ENCODE measurements at places on chromosomes 7 and 10.
A peak's percentile ranks its signal among the peaks of the same experiment; 100 is the strongest.

- DNase-seq, result no peak
Observed at GRCh38 chr7:26233902-26234511, 32.5 kb downstream of the CBX3 start.

DNA sequence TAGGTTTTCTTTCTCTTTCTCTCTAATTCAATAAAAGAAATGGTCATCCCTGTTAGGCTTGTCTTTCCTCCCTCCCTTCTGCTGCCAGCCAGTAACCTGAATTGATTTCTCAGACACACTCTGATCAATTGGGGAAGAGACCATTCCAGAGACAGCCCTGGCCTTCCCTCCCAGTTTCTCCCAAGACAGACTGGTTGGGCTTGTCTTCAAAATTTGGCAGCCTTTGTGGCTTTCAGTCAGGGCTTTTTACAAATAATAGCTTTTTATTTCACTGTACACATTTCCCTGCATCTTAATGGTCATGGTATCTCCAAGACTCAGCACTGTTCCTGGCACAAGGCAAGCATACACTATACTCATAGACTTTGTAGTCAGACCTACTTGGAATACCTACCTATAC, 33.9 kb downstream of the BCAP29 start:
- no peak for DNase-seq

GRCh38 chr10:110002801-110003523, 4.8 kb upstream of the ADD3 start:
- no peak for DNase-seq

DNA sequence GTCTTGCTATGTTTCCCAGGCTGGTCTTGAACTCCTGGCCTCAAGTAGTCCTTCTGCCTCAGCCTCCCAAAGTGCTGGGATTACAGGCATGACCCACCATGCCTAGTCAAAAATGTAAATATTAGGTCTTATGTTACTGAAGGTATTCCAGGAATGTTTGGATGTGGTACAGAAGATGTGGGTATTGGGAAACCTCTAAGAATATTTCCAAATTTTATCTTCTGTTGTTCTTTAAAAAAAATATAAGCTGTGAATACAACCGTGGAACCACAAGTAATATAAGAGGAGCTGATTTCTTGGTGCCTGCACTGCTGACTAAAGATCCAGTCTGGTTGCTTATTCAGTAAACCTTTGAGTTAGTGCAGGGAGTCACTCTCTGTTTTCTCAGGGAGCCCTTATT, 178.3 kb downstream of the AUTS2 start:
- DNase-seq, result no peak

DNA sequence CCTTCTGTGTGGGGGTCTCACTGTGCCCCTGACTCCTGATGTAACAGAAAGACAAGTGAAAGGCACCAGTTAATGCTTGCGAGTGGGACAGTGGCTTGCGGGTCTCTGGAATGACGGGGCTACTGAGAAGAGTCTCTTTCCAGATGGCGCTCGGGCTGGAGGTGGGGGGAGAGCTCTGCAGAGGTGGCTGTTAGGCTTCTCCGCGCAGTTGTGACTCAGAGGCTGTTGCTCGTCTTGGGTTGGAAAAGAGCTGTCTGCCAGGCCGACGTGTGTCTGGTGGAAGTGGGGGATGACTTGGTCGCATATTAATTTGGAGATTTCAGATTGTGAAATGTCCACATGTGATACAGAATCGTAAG, 27.9 kb upstream of the SH2B2 start:
- no peak for DNase-seq

- no peak for DNase-seq
Observed at GRCh38 chr10:88980800-88981199, 9.8 kb upstream of the FAS start.

DNA sequence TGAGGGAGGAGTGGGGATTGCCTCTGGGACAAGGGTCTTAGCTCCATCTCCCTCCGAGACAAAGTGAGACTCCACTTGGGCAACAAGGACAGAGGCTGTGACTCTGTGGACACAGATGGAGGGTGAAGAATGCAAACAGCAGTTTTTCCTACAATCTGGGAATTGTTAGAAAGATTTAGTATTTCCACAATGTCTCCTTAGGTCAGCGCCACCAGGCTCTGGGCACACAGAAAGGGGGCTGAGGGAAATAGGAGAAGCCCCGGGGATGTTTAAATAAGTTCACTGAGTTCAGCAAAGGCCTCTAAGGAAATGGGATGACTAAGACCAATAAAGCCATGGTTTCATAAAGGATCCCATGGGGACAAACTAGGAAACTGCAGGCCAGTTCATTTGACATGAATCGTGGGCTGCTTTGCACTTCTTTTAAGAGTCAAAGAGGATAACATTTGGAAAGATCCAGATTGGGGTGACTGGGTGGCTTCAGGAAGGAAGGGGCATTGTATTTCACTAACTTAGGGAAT, 219.8 kb upstream of the GLI3 start:
- DNase-seq, result no peak

DNA sequence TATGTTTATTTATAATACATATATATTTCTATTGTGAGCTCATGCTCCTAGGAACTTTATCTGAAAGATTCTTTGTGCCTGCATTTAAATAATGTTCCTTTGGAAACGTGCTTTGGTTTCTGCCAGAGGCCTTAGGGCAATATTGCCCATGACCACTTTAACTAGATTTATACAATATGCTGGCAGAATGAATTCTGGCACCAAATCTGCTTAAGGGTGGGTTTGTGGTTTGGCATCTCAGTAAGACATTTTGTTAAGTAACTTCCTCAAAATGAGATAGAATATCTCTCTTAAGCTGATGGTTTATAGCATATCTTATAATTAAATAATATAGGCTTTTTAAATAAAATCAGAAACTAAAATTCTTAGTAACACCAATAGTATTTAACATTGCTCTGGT, 252.9 kb downstream of the RNLS start:
- DNase-seq, result no peak

GRCh38 chr7:157010588-157011332, at the start of gene MNX1:
TSS of gene MNX1 (minus strand) at chr7:157010663. CDS start at chr7:157010350, 313 bp downstream.
- peak; percentile 66 for DNase-seq

DNA sequence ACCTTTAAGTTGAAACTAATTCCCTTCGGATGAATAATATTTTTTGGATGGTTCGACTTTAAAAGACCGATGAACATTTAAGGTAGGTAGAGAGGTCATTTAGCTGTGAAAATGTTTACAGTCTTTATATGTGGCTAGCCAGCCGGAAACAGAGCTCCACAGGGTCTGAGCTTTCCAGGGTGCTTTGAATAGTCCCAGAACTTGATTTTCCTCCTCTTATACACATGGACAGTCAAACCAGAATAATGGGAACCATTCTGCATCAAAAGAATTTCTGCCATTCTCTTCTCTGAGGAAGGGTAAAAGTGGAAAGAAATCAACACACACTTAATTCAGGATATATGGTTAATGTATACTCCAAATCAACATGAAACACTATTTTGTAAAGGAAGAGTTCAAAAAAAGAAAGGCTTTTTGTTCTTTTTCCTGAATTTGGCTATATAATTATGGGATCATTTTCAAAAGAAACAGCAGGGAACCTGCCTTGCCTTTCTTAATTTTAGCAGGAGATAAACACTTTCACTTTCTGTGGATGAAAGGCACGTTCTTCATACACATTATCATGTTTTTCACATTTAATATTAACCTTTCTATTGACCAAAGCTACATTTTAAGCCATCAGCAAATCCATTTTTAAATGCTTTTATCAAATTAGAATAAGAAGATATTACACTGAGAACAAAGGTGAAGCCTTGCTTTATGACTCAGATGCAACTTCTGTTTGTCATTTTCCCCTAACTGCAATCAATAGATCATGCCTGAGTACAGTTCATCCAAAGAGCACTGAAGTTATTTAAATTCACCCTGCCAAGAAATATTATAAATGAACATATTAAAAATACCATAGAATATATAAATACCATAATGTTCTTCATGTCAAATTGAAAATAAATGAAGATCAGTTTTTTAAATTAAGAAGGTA, 307.3 kb downstream of the THSD7A start:
- DNase-seq, result no peak

Data from right hindlimb (tissue), 1 donor.